ENCODE measurements at places on chromosomes 16 and 17.

GRCh38 chr16:87033541-87034300 lies 283.5 kb downstream of the C16orf95 start:
- no peak for DNase-seq

- DNase-seq, result no peak
Measured at GRCh38 chr17:8820311-8821010, 21.3 kb upstream of the MFSD6L start.

DNA sequence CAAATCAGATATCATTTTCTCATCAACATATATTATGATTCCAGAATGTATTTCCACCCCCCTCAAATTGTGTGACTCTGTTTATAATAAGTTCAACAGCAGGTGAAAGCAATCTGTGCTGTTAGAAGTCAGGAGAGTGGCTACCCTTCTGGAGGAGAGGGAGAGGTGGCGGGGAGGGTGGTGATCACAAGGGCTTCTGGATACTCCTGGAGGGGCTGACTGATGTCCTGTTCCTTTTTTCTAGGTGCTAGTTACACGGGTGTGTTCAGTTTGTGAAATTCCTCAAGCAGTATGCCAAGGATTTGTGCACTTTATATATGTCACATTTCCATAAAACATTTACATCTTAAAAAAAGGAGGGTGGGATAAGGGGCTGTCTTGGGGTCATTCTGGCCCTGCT lies 119.1 kb downstream of the IRF8 start:
- DNase-seq, result no peak

DNA sequence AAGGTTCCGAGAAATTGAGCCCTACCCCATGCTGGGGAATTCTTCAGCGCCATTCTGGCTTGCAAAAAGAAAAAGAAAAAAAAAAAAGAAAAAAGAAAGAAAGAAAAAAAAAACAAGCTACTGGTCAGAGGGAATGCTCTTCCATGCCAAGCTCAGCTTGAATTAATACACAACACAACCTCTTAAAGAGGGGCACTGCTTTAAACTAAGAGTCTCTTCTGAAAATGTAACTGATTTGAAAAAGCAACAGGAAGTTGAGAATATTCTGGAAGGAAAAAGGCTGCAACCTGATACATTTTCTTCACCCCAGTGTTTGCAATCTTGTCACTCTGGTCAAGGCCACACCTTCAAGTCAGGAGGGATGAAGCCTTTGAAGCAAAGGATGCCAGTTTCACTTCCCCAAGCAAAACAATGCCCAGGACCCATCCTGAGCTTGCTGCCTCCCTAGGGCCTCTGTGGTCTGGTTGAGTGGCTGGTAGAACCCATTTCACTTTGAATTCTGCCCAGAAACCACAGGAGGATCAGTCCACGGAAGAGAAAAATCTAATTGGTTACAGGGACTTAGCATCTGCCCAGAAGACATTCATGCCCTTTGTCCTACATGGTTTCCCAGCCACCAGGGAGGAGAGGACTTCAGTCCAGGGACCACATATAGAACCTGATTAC lies 389.7 kb downstream of the SOX9 start:
- no peak for DNase-seq

DNA sequence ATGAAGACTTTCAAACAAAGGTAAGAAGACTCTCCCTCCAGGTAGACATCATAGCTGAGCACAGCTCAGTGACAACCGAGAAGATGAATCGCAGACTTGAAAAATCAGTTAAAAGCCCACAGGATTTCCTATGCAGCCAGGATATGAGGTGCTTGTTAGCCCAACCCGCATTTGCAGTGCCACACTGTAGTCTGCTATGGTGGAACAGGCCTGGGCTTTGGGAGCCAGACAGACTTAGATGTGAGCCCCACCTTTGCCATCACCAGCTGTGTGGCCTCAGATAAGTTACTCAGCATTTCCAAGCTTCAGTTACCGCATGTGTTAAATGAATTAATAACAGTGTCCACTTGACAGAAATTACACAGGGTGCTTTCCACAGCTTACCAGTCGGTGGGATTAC lies 204.4 kb upstream of the HS3ST3A1 start:
- DNase-seq, result no peak

DNA sequence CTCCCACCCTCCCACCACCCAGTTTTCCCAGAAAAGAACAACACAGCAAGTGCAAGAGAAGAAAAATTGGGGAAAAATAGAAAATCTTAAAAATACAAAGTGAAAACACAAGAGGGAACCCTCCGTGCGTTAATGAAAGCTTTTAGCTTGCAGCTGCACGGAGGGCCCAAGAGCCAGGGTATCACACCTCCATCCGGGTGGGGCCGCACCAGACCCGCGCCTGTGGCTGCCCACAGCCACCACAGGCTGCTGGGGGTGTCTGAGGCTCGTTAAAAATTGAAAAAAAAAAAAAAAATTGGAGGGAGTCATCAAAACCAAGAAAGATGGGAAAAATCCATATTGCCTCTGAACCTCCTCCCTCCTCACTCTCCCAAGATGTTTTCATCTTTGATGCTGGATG lies 18.6 kb downstream of the ENGASE start:
- no peak for DNase-seq

DNA sequence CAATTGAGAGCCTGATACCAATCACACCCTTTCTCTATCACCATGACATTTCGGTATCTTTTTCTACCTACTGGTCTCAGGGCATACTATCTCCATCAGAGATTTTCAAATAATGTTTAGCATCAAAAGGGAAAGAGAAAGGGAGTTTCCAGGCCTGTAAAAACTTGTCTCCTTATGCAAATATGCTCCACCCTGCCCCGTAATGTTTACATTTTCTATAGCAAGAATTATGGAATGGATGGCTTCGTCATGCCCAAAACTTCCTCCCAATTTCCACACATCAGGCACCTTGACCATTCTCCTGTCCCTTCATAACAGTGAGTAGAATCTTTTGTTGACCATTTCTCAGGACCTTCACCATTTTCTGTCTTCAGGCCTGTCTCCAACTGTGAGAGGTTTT lies 30.9 kb upstream of the HLF start:
- no peak for DNase-seq

GRCh38 chr16:1825864-1826690 lies 548 bp downstream of the HAGH start:
- peak; percentile 33 for DNase-seq

DNA sequence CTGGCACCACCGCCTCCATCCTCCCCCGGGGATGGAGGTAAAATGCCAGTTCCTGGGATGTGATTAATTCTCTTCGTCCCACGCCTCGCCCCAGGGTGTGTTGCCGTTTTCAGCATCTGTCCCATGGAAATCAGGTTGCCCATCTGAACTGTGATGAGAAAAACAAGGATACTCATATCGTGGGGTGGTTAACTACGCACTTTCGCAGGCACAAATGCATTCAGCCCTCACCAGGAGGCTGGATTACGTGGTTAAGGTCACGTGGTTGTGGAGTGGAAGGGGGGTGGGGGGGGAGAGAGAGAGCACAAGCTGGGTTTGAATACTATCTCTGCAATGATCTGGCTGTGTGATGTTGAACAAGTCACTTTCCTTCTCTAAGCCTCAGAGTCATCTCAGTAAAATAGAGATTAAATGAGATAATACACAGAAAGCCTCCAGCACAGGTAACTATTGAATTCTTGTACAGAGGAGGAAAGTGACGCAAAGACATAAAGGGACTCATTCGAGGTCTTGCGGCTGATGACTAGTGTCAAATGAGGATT lies 74.7 kb downstream of the BMERB1 start:
- DNase-seq, result no peak

GRCh38 chr16:67017421-67017750 lies 11.6 kb upstream of the CBFB start:
- no peak for DNase-seq

GRCh38 chr17:58557981-58558380 lies 43.5 kb upstream of the MTMR4 start:
- no peak for DNase-seq

- DNase-seq, result no peak
Measured at GRCh38 chr17:17523731-17524490, 27.7 kb upstream of the RASD1 start.

DNA sequence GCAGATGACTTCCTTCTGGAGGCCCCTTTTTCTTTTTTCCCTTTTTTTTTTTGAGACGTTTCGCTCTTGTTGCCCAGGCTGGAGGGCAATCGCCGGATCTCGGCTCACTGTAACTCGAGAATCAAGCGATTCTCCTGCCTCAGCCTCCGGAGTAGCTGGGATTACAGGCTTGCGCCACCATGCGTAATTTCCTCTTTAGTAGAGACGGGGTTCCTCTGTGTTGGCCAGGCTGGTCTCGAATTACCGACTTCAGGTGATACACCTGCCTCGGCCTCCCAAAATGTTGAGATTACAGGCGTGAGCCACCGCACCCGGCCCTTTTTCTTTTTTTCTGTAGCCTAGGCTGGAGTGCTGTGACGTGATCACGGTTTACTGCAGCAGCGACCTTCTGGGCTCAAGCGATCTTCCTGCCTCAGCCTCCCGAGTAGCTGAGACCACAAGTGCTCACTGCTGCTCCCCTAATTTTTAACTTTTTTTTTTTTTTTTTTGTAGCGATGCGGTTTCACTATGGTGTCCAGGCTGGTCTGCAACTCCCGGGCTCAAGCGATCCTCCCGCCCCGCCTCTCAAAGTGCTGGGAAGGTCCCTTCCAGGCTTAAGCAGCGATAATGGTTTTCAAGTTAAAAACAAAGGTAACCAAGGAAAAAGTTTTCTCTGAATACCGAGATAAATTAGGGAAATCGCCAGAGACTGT lies 956 bp upstream of the IST1 start:
- peak; percentile 51 for DNase-seq

GRCh38 chr17:68318103-68318991 lies 27.1 kb downstream of the ARSG start:
- DNase-seq, result no peak

- peak; percentile 26 for DNase-seq
Measured at GRCh38 chr16:50152351-50152806, 727 bp upstream of the TENT4B start.

GRCh38 chr16:61412562-61412961 lies 623.7 kb downstream of the CDH8 start:
- DNase-seq, result no peak

DNA sequence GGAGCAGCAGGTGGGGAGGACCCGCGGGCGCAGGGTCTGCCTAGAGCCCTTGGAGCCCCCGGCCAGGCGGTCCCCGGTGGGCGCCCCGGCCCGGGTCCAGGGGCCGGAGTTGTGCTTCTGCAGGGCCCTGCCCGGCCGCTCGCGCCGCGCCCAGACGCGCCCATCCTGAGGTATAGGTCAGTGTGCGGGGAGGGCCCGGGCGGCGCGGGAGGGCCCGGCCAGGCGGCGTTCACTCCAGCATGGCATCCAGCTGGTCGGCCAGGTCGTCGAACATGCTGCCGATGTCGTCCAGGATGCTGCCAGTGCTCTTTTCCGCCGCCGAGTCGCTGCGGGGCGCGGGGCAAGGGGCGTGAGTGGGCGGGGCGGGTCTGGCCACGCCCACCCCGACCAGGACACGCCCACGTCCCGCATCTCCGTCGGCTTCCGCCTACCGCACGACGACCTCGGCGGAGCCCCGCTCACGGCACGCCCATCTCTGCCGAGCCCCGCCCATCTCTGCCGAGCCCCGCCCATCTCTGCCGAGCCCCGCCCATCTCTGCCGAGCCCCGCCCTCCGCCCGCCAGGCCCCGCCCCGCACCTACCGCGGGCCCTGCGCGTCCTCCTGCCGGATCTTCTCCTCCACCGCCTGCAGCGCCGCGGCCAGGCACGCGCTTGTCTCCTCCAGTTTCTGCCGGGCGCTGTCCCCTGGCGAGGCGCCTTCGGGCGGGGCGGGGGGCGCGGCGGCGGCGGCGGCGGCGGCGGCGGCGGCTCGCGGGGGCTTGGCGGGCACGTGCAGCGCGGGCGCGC lies 17.9 kb downstream of the CASKIN1 start:
- DNase-seq, result no peak

DNA sequence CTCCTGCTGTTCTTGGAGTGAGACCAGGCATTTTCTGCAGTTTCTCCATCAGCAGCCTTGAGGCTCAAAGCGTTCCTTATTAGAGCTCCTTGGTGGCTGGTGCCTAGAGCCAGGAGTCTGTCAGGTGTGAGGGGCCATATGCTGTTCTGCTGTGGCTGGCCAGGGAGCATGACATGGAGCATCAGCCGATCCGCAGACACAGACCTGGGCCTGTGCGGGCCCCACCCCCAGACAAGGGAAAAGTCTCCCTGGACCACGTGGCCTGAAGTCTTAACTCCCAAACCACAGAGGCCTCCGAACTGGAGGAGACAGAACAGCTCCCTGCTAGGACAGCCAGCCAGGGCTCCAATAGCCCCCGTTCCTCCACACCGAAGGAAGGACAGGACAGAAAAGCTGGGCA lies 162.7 kb upstream of the CIBAR2 start:
- DNase-seq, result no peak

GRCh38 chr16:787321-787966 lies 737 bp downstream of the RPUSD1 start:
- no peak for DNase-seq

- DNase-seq, result no peak
Measured at GRCh38 chr17:9336817-9337216, 238.8 kb downstream of the STX8 start.

- DNase-seq, result no peak
Measured at GRCh38 chr17:46763416-46763815, 55.1 kb downstream of the WNT3 start.

GRCh38 chr17:49496183-49496866 lies 1.2 kb downstream of the NGFR start:
- no peak for DNase-seq

DNA sequence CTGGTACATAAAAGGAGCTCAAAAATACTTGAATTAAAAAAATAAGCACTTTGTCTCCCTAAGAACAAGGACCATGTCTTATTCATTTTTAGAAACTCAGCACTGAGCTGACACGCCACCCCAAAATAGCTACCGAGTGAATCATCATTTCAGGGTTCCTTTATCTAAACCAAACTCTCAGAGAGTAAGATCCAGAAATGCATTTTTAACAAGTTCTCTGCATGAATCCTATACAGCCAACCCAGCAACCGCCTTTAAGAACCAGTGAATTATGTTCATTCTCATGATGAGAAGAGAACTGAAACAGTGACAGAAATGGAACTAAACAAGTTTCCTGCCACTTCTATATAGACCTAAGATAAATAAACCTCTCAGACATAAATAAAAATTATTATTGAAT lies 8.7 kb downstream of the C16orf87 start:
- DNase-seq, result no peak

DNA sequence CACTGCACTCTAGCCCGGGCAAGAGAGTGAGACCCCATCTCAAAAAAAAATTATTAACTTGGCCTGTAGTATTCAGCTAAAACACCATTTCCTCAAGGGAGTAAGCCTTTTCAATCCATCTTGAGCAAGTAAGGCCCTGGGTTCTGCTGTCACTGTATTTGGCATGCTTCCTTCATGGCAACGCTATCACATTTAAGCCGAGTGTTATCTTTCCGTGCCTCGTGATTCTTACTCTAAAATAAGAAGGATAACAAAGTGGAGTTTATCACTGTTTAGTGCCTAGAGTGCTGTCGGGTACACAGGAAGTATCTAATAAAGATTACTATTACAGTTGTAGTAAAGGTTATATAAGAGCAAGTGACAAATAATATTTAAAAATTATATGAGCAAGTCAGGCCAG lies 8.8 kb downstream of the VPS53 start:
- DNase-seq, result no peak

GRCh38 chr17:20009302-20010098 lies at the start of gene SPECC1:
Gene SPECC1 (plus strand): TSS chr17:20009359. CDS start chr17:20096652, 87,293 bp downstream.
- DNase-seq, result peak; percentile 67

GRCh38 chr17:14779241-14779640 lies 478.4 kb downstream of the HS3ST3B1 start:
- DNase-seq, result no peak

GRCh38 chr17:21295036-21295952 lies 10.8 kb downstream of the MAP2K3 start:
- DNase-seq, result no peak

- DNase-seq, result no peak
Measured at GRCh38 chr17:54466875-54467274, 433.8 kb upstream of the TOM1L1 start.
